Stimulated activated CD8-positive, alpha-beta memory T cell treated with anti-CD3 and anti-CD28 coated beads, Interleukin-2, amount 100 ng/mL, for 48 hours (primary cell): ENCODE measurements at places on chromosomes 2 and 18.

DNA sequence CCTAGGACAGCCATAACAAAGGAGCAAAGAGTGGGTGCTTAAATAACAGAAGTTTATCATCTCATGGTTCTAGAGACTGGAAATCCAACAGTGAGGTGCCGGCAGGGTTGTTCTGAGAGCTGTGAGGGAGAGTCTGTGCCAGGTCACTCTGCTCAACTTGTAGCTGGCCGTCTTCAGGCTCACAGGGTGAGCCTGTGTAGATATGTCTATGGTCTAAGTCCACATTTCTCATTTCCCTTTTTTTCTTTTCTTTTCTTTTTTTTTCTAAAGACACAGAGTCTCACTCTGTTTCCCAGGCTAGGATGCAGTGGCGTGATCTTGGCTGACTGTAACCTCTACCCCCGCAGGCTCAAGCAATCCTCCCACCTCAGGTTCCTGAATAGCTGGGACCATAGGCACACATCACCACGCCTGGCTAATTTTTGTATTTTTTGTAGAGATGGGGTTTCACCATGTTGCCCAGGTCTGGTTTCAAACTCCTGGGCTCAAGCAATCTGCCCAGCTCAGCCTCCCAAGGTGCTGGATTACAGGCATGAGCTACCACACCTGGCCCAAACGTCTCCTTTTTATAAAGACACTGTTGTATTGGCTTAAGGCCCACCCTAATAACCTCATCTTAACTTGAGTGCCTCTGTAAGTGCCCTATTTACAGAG lies 142.2 kb downstream of the SP3 start:
- no peak for DNase-seq

DNA sequence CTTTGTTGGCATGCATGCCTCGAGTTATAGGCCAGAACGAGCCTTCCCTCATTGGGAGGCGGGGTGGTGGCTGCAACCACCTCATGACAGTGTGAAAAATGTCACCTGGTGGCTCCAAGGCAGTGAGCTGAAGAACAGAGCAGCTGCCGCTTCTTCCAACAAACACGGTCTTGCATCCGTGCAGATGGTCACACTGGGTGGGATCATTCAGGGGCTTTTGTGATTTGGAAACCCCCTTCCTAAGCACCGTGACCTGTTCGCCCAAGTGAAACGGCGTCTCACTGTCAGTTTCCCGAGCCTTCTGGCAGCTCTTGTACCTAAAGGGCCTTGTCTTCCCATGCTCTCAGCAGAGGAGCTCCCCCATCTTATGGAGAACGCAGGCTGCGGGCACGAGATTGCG lies 159.7 kb downstream of the NAPG start:
- DNase-seq = no peak

GRCh38 chr18:38421021-38421420 lies 855.4 kb upstream of the CELF4 start:
- DNase-seq = no peak

GRCh38 chr2:175135177-175135576 lies 32.8 kb downstream of the ATF2 start:
- DNase-seq = no peak

- no peak for DNase-seq
Observed at GRCh38 chr2:47190188-47190881, 35.2 kb upstream of the STPG4 start.

DNA sequence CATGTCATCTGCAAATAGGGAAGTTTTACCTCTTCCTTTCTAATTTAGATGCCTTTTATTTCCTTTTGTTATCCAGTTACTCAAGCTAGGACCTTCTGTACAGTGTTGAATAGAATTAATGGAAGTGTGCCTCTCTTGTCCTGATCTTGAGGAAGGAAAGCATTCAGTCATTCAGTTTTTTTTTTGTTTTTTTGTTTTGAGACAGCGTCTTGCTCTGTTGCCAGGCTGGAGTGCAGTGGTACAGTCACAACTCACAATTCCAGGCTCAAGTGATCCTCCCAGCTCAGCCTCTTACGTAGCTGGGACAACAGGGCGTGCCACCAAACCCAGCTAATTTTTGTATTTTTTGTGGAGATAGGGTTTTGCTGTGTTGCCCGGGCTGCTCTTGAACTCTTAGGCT lies 203.9 kb upstream of the ALPP start:
- no peak for DNase-seq

GRCh38 chr2:30675758-30676157 lies 131.5 kb downstream of the CAPN13 start:
- no peak for DNase-seq

- no peak for DNase-seq
Observed at GRCh38 chr2:16313235-16313975, 352.2 kb downstream of the CYRIA start.

DNA sequence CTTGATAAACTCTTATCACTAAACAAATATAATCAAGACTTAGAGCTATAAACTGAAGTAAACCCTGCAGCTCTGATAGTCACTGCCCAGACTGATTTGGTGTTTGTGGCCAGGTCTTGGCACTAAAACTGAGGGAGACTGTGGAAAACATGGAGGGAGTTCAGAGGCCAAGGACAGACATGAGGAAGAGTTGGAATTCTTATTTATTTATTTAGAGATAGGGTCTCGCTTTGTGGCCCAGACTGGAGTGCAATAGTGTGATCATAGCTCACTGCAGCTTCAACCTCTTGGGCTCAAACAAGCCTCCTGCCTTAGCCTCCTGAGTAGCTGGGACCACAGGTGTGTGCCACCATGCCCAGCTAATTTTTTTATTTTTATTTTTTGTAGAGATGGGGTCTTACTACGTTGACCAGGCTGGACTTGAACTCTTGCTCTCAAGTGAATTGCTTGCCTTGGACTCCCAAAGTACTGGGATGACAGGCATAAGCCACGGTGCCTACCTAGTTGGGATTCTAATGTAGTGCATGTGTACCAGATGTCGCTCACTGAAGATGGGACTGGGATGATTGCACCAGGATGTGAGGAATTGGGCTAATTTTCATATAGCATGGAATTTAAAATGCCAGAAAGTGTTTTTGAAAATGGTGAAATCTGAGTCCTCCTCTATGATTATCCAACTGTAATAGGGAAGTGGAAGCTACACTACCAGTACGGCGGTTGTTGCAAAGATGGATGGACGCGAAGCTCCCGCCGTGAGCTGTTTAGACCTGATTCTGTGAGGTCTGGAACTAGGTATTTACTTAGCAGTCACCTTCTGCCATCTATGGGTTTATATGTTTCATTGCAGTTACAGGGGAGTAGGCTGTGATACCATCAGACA lies 52.7 kb upstream of the CTLA4 start:
- no peak for DNase-seq

GRCh38 chr2:198314559-198315153 lies 510.3 kb downstream of the PLCL1 start:
- no peak for DNase-seq

- DNase-seq = no peak
Observed at GRCh38 chr18:7020995-7021777, 96.4 kb downstream of the LAMA1 start.

DNA sequence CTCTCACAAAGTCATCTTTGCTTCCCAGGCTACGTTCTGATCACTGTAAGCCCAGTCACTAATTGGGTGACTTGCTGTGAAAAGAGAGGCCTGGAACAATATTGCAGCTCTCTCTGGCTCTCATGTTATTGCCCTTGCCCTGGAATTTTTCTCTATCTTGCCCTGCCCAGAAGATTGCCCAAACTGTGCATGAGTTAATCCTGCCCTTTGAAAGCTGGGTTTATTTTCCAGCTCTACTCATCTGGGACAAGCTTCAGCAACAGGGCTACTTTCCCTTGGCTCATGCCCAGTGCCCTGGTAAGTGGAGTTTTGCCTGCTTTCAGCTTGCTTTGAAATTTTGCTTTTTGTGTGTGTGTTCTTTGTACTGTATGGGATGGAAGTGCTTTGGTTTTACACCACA lies 6.9 kb upstream of the EHBP1 start:
- no peak for DNase-seq

- no peak for DNase-seq
Observed at GRCh38 chr2:138779406-138779780, 797 bp downstream of the NXPH2 start.

DNA sequence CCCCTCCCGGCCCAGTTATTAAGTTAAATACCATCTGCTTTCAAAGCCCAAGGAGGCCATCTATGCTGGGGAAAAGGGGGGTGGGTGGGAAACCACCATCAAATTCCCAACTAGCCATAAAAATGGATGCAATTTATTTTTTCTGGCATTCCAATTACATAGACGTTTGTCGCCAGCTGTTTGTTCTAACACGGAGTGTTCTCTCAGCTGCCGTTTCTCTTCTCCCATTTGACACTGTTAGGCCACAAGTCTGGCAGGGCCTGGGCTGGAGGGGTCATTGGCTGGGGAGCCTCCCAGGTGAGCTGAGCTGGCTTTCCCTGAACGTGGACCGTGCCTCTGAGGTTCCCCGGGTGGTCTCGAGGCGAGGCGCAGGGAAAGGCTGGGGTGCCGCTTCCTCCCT lies 16.6 kb downstream of the ATOH8 start:
- no peak for DNase-seq

- no peak for DNase-seq
Observed at GRCh38 chr2:69077252-69077950, 64.4 kb downstream of the ANTXR1 start.

DNA sequence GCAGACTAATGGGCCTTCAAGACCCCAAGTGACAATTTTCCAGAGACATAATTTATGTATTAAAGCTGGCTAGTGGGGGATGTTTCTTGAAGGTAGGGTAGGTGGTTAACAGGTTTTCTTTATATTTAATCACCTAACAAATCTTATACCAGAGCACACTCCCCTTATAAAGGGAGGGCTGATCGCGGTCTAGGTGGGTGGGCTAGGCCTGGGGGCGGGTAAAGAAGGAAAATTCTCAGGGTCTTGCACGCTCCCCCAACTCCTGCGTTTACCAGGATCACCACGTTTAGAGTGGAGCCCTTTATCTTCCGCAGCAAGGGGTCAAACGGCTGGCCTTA lies 19.9 kb upstream of the CXXC1 start:
- DNase-seq = no peak

DNA sequence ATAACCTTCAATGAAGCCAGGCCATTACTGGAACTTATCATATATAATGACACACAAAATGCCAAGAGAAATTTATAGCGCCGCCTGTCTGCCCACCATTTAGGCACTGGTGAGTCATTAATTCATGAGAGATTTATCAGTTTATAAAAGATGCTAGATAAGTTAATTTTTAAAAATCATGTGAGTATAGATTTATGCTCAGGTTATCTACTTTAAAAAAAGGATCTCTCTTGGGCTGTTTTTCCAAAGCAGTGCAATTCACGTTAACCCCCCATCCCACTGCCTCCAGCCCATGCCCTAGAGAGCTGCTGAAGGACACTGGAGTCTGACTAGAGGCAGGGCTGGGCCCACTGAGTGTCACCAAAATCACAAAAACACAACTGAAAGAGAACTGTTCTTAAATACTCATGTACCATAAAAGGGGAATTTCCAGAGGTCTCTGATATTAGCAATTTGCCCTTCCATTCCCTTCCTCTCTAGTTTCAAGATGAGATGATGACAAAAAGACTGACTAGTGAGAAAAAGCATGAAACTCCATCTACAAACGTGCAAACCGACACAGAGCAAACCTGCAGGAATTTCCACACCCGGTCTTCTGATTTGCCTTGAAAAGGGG lies 160.8 kb downstream of the BCL2 start:
- DNase-seq = no peak

DNA sequence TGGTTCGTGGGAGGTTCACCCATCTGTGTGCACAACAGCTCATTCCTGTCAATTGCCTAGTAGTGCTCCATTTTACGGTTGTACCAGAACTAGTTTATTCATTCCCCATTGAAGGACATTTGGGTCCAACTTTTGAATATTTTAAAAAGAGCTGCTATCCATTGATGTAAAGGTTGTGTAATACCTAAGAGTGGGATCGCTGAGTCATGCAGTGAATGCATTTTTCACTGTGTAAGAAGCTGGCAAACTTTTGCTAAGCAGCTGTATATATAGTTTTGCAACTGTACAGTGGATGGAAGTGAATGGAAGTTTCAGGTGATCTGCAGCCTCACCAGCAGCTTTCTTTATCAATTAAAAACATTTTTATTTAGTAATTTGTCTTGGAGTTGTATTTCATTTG lies 104.5 kb downstream of the DCDC2C start:
- DNase-seq = no peak

DNA sequence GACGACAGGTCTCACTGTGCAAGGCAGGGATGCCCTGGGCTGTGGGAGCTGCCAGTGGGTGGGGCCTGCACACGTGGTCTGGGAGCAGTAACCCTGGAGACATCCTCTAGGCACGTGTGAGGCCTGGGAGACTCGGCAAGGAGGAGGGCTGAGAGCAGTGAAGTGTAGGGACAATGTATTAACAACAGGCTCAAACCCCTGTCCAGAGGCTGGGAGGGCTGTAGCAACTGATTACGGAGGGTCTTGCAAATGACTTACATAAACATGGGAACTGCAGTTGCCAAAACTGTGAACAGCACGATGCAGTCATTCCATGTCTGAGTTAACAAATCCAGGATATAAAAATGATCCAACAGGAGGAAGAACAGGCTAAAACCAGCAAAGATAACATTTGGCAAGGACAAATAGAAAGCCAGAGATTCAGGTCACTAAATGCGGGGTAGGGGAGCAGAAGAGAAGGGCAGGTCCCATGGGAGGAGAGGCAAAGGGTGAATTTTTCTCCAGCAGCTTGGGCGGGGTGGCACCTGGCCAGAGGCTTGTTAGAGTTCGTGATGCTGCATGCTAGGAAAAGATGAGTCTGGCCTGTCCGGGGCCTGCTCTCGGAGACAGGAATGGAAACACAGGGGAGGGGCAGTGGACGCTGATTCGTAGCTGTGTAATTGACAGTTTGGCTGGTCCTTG lies 44.9 kb downstream of the CYP27C1 start:
- DNase-seq = no peak

DNA sequence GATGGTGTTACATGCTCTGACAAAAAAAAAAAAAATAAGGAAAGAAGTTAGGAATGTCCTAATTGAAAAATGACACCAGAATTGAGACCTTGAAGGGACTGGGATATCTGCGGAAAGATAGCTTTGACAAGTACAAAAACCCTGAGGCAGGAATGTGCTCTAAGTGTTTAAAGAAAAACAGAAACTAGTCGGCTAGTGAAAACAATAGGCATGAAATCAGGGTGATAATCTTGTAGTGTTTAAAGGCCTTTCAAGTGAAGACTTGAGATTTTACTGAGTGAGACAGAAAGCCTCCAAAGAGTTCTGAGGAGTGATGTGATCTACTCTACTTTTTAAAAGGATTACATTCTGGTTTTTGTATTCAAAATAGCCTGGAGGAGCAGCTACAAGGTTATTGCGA lies 107.4 kb downstream of the COBLL1 start:
- no peak for DNase-seq

DNA sequence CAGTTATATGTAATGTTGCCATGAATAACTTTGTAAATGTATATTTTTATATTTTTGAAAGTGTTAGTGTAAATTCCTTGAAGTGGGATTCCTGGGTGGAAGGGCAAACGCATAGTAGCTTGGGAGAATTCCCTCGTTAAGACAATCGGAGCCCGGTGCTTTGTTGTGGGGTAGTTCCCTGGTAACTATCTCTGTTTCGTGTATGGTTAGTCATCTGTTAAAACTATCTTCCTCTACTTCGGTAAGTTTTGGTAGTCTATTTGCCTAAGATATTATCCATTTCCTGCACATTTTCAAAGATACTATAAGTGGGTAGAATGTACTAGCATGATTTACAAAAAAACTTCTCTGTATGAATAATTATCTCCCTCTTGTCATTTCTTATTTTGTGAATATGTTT lies 113.8 kb upstream of the NRXN1 start:
- no peak for DNase-seq
